ENCODE measurements at places on chromosomes 13 and 19. TPM values are rescaled to one million over a fixed set of nuclear protein-coding genes. Genes with fewer than 3 reads are reported as not detected.

Gene GAPDHS
- not detected for total RNA-seq

Gene SRRM5
- total RNA-seq: not detected

Gene PCDH20
- total RNA-seq: 0.59 TPM

Gene AKAP11
- total RNA-seq: 53.3 TPM

Gene PABPC3
- total RNA-seq: 0.14 TPM

Gene SBSN
- total RNA-seq: not detected

Gene OVOL3
- not detected for total RNA-seq

Gene NLRP11
- 0.28 TPM for total RNA-seq

Gene FGF21
- not detected for total RNA-seq

Gene OXGR1
- 0.91 TPM for total RNA-seq

Gene PRR20C
- total RNA-seq: not detected

Gene PARP4
- total RNA-seq: 19.5 TPM

Gene ETV2
- total RNA-seq: 1.6 TPM

Gene ZNF837
- total RNA-seq: not detected

Gene CEACAM3
- not detected for total RNA-seq

Gene MYH14
- 22.1 TPM for total RNA-seq

Gene CBARP
- total RNA-seq: 1.5 TPM

Gene SGCG
- total RNA-seq: not detected

Gene TRIM28
- 322 TPM for total RNA-seq

Gene DACH1
- 55.1 TPM for total RNA-seq

Gene TNFSF9
- total RNA-seq: not detected

Gene PSG2
- total RNA-seq: not detected

Gene GFY
- not detected for total RNA-seq

Gene BEST2
- total RNA-seq: not detected

Gene ZNF260
- 5.3 TPM for total RNA-seq

Gene GIPC3
- total RNA-seq: not detected

Gene RNF113B
- not detected for total RNA-seq

Gene PSG1
- total RNA-seq: not detected

Gene CILP2
- not detected for total RNA-seq

Gene FXYD5
- 86.2 TPM for total RNA-seq

Gene ASF1B
- not detected for total RNA-seq

Gene ZFR2
- total RNA-seq: not detected

Measured in uterus (tissue), 4 donors.